T-helper 2 cell treated with Interferon-gamma antibody and Interleukin-4, amounts not matched to agents 5 μg/mL and 100 μg/mL, for 36 hours (primary cell): ENCODE measurements at places on chromosomes 7 and 10.
A peak's percentile ranks its signal among the peaks of the same experiment; 100 is the strongest.

- DNase-seq: no peak
Measured at GRCh38 chr7:84462259-84462658, 267.7 kb upstream of the SEMA3A start.

DNA sequence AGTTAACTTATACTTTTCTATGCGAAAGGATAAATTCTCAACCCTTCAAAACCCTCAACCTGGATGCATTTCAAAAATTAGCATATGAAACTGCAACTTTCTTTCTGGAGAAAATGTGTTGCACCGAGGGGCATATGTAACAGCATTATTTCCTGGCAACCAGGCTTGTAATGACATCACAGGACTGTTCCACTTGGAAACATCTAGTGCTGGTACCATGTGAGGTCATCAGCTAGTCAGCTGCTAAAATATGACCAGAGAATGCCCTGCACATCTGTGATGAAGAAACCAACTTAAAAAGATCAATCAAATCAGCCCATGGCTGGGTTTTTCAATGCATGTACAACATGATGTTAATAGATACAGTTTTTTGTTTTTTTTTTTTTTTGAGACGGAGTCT is 40.0 kb downstream of the FGFR2 start:
- no peak for DNase-seq

- no peak for DNase-seq
Measured at GRCh38 chr10:70592746-70593512, 9.6 kb downstream of the PRF1 start.

DNA sequence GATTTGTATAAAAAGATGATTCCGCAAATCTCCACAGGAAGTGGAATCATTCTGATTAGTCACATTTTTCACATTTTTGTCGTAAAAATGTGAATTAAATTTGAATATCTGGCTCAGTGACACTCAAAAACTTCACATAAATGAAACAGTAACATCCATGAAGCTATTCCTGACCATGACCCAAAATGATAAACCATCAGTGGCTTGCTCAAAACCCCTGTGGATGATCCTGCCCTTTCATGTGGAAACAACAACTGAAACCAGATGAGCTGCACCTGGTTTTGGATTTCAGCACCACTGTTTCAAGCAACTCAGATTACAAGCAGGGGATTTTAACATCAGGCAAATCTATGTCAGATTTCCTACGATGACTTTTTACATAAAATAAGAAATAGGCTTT is 80.3 kb downstream of the AMPH start:
- no peak for DNase-seq

DNA sequence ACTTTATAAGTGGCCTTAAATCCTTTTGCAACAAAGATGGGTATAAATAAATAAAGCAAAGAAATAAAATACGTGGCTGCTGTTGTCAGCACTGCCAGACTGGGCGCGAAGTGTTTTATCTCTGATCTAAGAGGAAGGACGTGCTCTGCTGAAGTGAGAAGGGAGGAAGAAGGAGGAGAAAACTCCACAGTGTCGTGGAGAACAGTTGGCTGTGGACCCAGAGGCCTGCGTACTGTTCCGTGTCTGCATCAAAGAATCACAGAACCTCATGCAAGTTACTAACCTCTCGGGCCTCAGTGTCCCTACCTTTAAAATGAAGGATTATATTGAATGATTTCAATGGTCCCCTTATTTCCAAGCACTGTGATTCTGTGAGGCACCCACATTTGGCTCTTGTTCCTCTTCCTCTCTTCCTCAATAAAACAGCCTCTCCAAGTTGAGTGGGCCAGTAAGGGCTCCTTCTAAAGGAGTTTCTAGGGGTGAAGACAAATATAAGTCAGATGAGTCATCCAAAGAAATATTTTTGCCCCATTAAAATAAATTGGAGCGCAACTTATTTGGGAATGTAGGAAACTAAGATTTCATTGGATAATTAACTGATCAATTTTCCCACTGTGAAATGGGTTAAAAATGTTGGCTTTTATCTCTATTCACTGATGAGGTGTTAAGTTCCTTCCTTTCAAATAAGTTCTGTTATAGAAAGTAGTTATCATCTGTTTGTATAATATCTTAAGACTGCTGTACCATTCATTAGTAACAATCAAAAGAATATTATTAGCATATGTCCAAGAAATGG is 126.9 kb upstream of the EFCAB10 start:
- no peak for DNase-seq

DNA sequence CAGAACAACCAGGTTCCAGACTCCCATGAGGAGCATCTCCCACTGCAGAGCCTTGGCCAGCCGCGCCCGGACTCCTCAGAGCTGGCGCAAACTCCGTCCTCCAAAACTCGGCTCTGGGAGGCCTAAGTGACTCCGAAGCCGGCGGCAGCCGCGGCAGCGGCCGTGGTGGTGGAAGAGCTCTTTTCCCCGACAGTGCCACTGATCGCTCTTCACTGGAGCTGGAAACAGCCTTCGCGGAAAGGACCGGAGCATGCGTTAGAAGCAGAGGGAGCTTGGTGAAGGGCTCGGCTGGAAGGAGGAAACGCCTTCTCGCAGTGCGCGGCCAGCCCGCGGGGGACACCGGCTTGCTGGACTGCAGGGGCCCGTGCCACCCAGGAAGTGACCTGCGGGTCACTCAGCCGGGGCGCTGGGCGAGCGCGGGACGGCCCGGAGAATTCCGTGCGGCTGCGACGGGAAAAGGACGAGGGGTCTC is 5.0 kb upstream of the HOXA13 start:
- no peak for DNase-seq

GRCh38 chr7:73851410-73852338 is 9.3 kb upstream of the TMEM270 start:
- DNase-seq: peak; percentile 62

DNA sequence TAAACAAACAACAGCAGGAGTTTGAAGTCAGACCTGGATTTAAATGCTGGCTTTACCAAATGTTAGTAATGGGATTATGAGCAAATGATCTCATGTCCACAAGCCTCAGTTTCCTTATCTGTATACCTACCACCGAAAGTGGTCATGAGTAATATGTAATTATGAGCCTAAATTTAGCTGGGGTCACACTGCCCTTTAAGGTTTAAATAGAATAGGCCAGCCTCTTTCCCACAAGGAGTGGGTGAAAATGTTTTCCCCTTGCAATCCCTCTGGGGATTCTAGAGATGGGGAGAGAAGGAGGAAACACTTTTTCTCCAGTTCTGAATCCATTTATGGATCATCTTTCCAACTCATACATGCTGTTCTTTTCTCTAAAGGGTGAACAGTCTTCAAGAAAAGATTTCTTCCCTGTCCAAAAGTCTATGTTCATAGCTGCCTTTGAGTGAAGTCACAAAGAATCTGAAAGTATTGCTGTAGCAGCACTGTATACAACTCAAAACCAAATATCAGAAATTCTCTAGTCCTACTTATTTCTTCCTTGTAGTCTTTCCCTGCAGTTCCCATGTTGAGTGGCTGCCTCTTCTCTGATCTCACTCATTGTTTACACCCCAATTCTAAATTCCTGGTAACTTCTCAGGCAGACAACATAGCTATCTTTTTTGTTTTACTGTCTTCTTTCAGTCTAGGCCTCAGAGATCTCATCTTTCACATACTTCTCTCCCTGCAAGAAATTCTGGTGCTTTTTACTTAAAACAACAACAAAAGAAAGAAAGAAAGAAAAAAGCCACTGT is 7.4 kb upstream of the TSPAN12 start:
- no peak for DNase-seq

DNA sequence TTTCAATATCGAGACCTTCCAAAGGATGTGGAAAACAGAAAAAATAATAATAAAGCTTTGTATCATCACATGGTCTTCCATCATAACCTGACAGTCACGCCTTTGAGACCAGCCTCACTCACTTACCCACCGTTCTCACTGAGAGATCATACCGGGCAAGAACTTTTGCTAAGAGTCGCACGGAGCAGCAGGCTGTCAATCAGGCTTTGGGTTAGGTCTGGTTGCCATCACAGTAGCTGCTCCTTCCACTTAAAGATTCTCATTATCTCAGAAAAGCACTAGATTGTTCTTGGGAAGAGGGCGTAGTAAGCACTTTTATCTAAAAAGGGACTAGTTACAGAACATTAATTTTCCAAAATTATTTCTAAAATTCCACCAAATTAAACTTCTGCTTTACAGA is 2.0 kb downstream of the RELN start:
- no peak for DNase-seq

DNA sequence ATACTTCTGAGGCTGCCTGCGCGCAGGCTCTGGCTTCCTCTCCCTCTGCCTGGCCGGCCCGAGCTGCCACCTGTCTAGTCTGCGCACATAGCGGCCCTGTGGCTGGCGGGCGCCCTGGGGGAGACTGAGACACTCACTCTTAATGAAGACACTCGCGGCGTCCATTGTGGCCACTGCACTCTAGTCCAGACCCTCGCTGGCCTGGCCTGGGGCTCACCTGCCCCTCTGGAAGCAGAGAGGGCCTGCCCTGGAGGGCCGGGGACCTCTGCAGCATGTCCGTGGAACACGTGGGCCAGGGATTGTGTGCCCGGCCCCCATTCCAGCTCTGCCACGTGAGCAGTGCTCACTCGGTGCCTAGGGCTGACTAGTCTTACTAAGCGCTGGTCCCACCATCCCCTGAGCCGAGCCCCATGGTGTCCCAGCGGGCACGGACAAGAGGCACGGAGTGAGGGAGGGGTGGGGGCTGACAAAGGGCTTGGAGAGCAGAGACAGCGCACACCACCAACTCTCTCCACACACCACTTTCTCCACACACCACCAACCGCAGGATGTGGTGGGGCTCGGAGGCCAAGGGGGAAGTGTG is 149.3 kb downstream of the ELFN1 start:
- DNase-seq: no peak

- DNase-seq: peak; percentile 71
Measured at GRCh38 chr7:149620961-149621360, 123.4 kb upstream of the ZNF746 start.
